ENCODE measurements at places on chromosomes 5 and 9.

GRCh38 chr9:124282442-124283227, 24.9 kb downstream of the NEK6 start:
- no peak for DNase-seq

GRCh38 chr5:33362915-33363314, 77.8 kb upstream of the TARS1 start:
- DNase-seq, result no peak

DNA sequence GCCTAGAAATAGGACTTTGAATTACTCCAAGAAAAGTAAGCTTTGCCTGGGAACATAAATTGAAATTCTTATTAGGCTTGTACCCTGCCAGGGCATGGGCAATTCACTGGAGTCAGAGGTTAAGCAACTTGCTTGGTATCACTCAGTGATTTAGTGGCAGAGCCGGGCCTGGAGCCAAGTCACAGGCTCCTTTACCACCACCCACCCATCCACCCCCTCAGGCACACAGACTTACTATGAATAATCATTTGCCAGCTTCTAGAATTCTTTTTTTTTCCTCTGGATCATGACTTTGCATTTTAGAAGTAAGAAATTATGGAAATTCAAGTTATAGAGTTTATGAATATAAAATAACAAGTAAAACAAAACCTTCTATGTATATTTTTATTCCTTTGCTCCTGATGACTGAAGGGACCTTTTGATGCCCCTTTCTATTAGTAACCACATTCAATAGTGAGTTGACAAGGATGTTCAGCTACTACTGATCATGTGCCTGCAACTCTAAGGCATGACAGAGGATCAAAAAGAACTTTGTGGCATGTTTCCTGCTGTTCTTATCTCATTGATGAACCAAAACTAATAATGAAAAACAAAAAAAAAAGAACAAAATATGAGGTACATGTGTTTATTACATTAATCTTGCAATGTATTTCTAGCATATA, 614.7 kb downstream of the TLR4 start:
- DNase-seq, result no peak

DNA sequence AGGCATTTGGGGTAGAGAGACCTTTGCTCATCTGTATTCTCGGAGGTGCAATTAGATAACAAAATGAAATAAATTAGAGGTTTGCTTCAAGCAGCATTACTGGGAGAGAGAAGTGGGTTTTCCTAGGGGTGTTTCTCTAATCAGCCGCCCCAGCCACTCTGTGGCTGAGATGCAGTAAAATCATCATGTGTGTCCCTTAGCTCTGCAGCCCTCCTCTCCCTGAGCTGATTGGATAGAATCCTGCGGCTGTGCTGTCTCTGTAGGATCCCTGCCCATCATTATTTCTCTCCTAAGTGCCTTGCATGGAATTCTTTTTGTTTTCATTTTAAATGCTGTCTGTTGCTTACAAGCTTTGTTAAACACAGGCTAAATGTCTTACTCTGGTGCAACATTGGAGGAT, 171.4 kb downstream of the SH3GL2 start:
- DNase-seq, result no peak

DNA sequence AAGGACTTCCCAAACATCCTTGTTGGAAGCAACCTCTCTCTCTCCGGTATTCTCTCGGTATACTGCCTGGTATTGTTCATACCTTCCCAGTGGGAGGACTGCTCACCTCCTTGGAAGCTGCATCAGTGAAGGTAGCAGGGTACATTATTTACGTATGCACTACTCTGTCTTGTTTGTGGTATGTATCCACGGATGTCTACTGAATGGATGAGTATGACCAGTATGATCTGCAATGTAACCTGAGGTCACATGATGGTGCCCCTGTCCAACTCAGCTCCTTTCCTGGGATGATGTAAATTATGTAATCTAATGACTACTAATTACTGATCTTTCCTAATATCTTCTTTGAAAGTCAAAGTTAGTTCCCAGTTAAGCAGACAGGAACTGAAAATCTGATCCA, 32.1 kb downstream of the CEMIP2 start:
- DNase-seq, result no peak

- no peak for DNase-seq
Observed at GRCh38 chr5:65876496-65876895, 49.9 kb upstream of the ERBIN start.

DNA sequence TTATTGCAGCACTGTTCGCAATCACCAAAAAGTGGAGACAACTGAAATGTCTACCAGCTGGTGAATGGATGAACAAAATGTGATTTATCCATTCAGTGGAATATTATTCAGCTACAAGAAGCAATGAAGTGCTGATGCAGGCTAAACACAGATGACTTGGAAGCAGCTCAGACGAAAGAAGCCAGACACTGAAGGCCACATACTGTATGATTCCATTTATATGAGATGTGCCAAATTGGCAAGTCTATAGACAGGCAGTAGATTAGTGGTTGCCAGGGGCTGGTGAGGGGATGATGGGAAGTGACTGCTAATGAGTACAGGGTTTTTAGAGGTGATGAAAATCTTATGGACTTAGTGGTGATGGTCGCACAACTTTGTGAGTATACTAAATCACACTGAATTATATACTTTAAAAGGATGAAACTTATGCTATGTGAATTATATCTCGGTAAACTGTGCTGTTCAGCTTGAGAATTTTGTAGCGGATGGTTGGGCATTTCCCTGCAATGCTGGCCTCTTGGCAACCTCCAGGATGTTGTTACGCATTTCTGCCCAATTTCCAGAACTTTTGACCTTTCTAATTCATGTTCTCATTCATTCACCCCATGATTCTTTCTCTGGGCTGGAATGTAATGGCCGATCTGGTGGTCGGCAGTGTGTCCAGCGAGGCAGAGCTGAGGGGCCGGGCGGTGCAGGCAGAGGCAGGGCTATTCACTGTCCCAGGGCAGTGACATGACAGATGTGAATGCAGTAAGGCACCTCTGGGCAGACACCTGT, 22.0 kb upstream of the WNK2 start:
- no peak for DNase-seq

- DNase-seq, result no peak
Observed at GRCh38 chr5:27403243-27403882, 365.0 kb upstream of the CDH9 start.

DNA sequence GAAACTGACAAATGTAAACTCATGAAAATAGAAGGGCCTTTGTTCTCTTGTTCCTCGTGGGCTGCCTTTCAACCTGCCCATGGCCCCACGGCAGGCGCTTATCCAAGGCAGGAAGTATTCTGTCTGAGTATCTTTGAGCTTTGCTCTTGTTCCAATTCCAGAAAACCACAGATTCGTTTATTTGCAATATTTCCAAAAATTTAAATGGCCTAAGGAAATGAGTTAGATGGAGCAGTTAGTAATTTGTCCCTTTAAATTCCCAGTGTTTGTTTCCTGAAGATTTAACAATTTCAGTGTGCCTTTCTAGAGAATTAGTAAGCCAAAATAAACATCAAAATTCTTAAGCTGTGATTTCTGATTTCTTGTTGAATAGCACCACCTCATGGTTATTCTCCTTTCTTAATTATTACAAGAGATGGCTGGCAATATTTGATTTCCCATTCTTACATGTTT, 299.4 kb upstream of the RASA1 start:
- peak; percentile 24 for DNase-seq

DNA sequence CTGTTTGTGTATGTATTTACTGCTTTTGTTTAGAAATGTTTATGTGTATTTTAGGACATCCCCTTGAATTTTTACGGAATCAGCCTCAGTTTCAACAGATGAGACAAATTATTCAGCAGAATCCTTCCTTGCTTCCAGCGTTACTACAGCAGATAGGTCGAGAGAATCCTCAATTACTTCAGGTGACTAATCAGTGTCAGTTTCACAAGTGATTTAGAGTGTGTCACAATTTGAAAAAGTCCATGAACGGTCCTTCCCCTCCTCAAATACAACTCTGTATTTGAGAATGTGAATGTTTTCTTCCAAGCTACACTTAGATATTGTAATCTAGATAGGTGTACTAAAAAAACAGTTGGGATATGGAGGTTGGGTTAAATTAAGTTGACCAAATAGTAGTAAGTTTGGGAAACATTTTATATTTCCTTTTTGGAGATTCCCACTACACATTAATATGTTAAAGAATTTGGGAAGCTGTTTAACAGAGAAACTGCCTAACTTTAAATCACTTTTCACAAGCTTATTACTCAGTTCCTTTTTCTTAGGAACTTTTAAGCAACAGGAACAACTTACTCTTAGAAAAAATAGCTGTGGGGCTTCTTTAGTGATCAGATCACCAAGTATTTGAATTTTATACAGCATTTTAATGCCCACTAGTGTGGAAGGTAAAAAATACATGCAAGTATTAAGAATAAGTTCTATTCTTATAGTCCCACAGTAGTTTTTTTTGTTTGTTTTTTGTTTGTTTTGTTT, 40.9 kb downstream of the RAD23B start:
- DNase-seq, result no peak

GRCh38 chr5:17094830-17095229, 122.6 kb upstream of the BASP1 start:
- no peak for DNase-seq

GRCh38 chr5:37197340-37198050, 51.7 kb downstream of the CPLANE1 start:
- DNase-seq, result no peak

DNA sequence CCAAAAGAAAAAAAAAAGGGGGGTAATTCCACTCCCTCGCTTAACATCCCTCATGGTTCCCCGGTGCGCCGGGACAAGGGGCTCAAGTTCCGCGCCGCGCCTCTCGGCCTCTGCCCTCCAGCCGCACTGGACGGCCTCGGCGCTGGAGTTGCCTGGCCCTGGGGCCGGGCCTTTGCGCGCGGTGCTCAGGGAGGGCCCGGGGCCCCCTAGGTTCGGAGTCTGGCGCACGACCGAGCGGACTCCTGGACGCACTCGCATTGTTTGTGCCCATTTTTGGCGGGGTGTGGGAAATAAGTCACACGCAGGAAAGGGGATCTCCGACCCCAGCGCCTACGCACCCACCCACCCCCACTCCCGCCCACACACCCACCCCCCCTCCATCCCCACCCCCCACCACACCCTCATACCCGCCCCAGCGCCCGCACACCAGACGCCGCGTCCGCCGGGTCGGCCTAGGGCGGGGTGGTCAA, 381 bp downstream of the MED22 start:
- DNase-seq, result peak; percentile 51
